T-helper 2 cell treated with Interferon-gamma antibody and Interleukin-4, amounts not matched to agents 5 μg/mL and 100 μg/mL, for 36 hours (primary cell): ENCODE measurements at places on chromosomes 4 and X.

GRCh38 chr4:95510145-95510544 is 38.6 kb downstream of the UNC5C start:
- DNase-seq = no peak

- peak; percentile 61 for DNase-seq
Observed at GRCh38 chr4:15231265-15232091, 196.4 kb upstream of the C1QTNF7 start.

- DNase-seq = no peak
Observed at GRCh38 chr4:75249739-75250138, 264.5 kb downstream of the RCHY1 start.

- DNase-seq = no peak
Observed at GRCh38 chrX:118520216-118521206, 24.9 kb downstream of the DOCK11 start.

DNA sequence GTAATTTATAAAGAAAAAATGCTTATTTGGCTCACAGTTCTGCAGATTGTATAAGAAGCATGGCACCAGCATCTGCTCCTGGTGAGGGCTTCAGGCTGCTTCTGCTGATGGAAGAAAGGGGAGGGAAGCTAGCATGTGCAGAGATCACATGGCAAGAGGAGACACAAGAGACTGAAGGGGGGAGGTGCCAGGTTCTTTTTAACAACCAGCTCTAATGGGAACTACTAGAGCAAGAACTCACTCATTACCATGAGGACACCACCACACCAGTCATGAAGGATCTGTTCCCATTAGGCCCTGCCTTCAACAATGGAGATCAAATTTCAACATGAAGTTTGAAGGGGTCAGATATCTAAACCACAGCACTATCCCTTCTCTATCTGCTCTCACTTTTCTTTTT is 9.4 kb upstream of the COPS4 start:
- no peak for DNase-seq

- DNase-seq = no peak
Observed at GRCh38 chr4:107780665-107781064, 44.1 kb upstream of the SGMS2 start.

- DNase-seq = no peak
Observed at GRCh38 chr4:42482516-42483327, 85.4 kb downstream of the SHISA3 start.

GRCh38 chr4:6307230-6307629 is 37.6 kb downstream of the WFS1 start:
- DNase-seq = no peak

DNA sequence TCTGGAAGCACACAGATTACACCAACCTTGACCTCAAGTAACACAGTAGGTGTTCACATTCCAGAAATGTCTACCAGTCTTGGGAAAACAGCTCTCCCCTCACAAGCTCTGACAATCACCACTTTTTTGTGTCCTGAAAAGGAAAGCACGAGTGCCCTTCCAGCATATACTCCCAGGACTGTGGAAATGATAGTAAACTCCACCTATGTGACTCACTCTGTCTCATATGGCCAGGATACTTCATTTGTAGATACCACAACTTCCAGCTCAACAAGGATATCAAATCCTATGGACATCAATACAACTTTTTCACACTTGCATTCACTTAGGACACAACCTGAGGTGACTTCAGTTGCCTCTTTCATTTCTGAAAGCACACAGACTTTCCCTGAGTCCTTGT is 46.9 kb downstream of the ADGRG4 start:
- DNase-seq = no peak

GRCh38 chr4:156634612-156635011 is 337.0 kb downstream of the PDGFC start:
- no peak for DNase-seq

DNA sequence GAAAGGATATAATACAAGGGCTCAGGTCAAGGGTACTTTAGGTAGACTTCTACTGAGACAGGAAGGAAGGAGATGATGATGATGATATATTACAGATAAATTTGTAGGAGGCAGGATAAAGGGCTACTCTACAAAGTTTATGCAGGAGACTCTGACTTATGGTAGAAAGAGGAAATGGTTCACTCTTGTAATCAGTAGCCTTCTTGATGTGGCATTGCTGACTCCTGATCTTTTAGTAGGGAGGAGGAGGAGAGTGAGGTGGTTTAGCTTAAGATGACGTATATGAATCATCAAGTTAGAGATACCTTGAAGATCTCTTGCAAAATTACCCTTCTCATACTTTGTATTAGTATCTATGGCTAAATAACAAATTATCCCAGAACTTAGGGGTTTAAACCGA is 4.7 kb downstream of the BLTP1 start:
- DNase-seq = peak; percentile 9

- DNase-seq = no peak
Observed at GRCh38 chr4:11537846-11538245, 109.2 kb upstream of the HS3ST1 start.

GRCh38 chr4:124183231-124183630 is 529.3 kb downstream of the ANKRD50 start:
- DNase-seq = no peak

- DNase-seq = no peak
Observed at GRCh38 chr4:138256608-138257007, 14.5 kb upstream of the SLC7A11 start.

DNA sequence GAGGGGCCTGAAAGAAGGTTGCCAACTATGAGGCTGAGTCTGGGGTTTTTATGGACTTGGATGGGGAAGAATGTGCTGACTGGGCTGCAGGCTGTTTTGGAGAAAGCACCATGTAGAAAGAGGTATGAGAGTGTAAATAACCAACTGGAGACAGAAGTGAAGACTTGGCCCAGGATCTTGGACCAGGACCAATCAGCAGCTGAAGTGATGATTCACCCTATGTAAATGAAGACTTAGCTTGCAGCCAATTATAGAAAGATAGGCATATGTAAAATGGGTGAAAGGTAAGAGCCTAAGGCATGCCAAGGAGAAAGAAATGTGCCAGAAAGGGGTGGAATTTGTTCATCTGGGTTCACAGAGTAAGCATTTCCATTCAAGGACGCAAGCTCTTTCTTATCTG is 856.7 kb upstream of the PRKX start:
- no peak for DNase-seq

DNA sequence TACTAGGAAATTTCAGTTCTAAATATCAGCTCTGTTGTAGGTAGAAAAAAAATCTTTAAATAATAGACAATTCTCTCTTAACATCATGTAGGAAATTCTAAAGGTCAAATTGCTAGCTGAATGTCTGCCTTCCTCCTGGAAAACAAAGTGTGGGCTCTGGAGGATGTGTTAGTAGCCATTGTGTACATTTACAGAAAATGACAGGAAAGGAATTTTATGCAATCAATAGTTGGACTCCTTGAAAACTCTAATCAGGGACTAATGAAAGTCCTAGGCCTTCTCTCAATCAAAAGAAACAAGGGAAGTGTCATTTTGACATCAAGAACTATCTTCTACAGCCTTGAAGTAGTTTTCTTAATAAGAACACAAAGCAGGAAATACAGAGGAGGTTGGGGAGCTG is 174.6 kb downstream of the ANKRD50 start:
- no peak for DNase-seq

GRCh38 chrX:129716507-129716906 is 22.3 kb upstream of the XPNPEP2 start:
- DNase-seq = no peak

DNA sequence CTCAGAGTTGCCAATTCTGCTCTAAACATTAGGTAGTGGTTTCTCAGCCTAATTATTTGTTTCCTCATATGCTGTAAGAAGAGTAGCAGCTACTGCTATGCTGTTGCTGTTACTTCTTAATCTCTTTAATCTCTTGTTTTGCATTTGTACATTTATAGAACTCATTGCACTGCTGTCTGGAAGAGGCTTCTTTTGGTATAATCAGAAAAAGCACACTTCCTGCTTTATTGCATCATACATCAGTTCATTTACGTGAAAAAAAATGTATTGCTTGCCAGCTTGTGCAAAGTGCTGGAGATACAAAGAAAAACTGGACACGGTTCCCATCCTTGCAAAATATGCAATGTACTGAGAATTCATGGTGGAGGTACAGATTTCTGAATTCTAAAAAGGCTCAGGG is 332.0 kb downstream of the GRXCR1 start:
- DNase-seq = no peak

DNA sequence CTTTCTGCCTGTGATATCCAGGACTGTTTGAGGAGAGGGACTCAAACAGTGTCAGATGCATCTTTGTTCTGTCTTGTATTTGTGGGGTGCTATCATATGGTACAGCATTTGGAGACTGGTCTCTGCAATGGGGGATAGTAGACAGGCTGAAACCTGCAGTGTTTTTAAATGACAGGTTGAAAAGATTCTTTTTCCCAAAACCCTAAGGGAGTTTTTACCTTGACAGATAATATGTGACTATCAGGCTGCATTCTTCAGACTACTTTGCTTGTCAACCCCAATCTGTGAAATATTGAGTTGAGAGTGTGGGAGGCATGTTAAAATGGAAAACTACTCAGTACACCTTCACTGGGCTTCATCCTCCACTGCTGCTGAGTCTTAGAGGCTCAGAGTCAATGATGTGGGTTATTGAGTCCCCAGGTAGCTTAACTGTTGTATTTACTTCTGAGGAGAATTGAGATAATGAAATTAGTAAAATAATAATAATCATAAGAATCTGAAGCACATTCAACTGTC is 274.9 kb downstream of the GASK1B start:
- DNase-seq = no peak

DNA sequence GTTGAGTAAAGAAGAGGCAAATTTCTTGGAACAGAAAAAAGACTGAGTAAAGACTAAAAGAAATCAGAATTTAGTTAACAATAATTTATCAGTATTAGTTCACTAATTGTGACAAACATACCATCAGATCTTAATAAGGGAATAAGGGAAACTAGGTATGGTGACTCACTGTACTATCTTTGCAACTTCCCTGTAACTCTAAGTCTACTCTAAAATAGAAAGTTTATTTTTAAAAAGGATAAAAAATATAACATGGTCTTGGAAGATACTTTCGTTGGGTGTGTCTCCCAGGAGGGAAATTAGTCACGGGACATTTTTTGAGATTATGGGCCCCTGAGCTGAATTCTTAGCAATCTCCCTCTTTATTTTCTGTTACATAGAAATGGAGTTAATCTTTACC is 97.3 kb downstream of the EMCN start:
- no peak for DNase-seq

DNA sequence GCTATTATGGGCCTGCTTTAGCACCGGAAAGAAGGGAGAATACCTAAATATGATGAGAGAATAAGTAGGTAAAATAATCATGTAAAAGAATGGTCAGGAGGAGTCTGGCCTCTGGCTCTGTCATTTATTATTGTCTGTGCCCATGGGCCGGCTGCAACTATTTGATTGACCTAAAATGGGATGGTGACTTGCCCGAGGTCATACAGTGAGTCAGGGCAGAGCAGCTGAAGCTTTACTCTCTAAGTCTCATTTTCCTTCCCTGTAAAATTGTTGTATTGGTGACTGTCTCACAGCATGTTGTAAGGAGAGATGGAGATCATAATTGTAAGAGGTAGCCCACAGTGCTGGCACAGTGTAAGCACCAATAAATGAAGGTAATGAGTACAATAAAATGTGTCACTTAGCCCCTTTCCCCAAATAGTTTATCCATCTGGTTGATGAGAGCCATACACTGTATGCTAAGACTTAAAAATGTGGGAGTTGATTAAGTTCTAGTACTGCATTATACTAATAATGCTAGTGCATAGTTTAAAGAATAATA is 39.6 kb downstream of the RUFY3 start:
- DNase-seq = no peak

GRCh38 chr4:47367761-47368160 is 95.7 kb downstream of the COMMD8 start:
- no peak for DNase-seq

- no peak for DNase-seq
Observed at GRCh38 chrX:88605222-88605583, 141.8 kb upstream of the CPXCR1 start.

DNA sequence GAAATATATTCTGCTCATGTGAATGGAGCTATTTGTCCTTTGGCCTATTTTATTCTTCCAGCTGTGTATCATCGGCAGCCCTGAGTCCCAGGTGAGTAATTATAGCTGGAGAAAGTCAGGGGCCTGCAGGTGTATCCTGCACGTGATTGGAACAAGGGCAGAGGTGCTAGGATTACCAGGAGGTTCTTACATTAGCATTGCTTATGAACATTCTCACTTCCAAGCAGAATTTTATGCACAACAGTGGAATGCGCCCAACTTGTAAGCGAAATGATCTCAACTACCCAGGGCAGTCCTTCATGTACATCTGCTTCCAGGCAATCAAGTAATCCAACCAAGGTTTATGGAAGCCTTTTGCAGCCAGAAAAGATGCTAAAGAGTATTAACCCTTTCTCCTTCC is 68.9 kb upstream of the NRK start:
- no peak for DNase-seq

- no peak for DNase-seq
Observed at GRCh38 chr4:2804449-2804972, 11.6 kb downstream of the SH3BP2 start.

DNA sequence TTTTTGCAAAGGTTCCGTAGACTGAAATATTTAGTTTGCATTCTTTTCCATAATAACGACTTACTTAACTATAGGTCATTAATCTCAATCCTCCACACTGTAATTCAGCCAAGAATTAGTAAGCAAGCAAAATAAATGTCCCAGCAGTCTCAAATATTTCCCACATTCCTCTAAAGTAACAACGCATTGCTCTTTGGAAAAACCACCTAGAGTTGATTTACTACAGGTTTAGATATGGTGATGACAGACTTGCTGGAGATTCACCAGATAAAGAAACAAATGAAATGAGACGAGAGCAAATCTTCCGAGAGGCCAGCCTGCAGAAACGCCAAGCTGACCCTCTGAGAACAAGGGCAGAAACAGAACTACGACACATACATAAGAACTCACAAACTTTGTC is 28.9 kb downstream of the TENM3 start:
- DNase-seq = no peak

- DNase-seq = no peak
Observed at GRCh38 chr4:99966692-99967091, 16.6 kb upstream of the H2AZ1 start.

GRCh38 chrX:97907791-97908190 is 1024.1 kb downstream of the RPA4 start:
- DNase-seq = no peak

DNA sequence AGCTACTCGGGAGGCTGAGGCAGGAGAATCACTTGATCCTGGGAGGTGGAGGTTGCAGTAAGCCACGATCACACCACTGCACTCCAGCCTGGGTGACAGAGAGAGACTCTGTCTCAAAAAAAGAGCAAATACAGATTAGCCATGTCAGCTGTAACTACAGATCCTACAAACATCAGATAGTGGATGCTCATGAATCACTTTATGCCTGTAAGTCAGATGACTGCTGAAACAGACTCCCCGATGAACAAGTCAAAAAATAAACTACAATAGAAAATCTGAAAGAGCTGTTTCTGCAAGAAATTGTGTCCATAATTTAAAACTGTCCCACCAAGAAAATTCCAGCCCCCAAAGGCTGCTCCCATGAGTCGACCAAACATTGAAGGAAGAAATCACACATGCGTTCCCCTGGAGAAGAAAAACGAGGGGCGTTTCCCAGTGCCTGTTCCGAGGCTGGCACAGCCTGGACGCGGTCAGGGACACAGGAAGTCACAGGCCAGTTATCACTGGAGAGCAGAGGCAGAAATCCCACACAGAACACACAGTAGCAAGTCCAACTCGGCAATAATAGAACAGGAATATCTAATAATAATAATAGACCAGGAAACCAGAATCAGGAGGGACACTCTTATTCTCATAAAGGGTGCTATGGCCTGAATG is 30.0 kb upstream of the GTPBP6 start:
- DNase-seq = no peak

GRCh38 chr4:185346975-185347601 is 48.6 kb downstream of the LRP2BP start:
- no peak for DNase-seq
